ENCODE measurements at places on chromosomes 5 and 9. TPM values are rescaled to one million over a fixed set of nuclear protein-coding genes. Genes with fewer than 3 reads are reported as not detected.

The SLC36A2 gene
- total RNA-seq: not detected

The BTNL3 gene
- not detected for total RNA-seq

The TAF11L10 gene
- not detected for total RNA-seq

The GZMA gene
- 160 TPM for total RNA-seq

The TRIM41 gene
- total RNA-seq: 40.3 TPM

The ANKRD18A gene
- total RNA-seq: 1.0 TPM

The PCDHA3 gene
- not detected for total RNA-seq

The OR13C3 gene
- total RNA-seq: not detected

The TYRP1 gene
- total RNA-seq: not detected

The IFNA6 gene
- not detected for total RNA-seq
